CD4-positive, alpha-beta T cell treated with Interleukin-4 for 4 hours (primary cell): ENCODE measurements at places on chromosomes 4 and X.

DNA sequence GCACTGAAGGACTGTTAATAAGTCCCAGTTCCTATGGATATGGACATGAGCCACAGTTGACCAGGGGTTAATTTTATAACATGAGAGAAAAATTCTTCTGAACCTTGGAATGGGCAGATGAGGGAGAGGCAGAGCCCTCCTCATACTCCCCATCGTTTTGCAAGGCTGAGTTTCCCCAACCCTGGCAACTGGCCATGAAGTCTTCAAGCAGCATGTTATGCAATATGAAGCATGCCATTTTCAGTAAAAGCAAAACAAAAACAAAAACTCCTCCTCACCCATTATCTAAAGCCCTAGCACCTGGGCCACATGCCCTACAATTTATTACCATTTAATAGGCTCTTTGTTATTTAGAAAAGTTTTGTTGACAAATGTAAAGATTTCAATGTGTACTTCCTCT is 64.5 kb downstream of the GPC4 start:
- no peak for DNase-seq

- no peak for DNase-seq
Measured at GRCh38 chr4:111398906-111399330, 746.3 kb upstream of the FAM241A start.

GRCh38 chr4:108831291-108831690 is 68.4 kb upstream of the ETNPPL start:
- no peak for DNase-seq

- DNase-seq: no peak
Measured at GRCh38 chr4:10715135-10715534, 30.6 kb upstream of the CLNK start.
